ENCODE measurements at places on chromosomes 1 and 21. TPM values are rescaled to one million over a fixed set of nuclear protein-coding genes. Genes with fewer than 3 reads are reported as not detected.

ARV1 gene
- total RNA-seq = 9.7 TPM

MIXL1 gene
- total RNA-seq = not detected

LCA5L gene
- not detected for total RNA-seq

TDRD5 gene
- not detected for total RNA-seq

WNT9A gene
- 0.96 TPM for total RNA-seq

ZBTB8OS gene
- total RNA-seq = 3.0 TPM

KRTAP21-3 gene
- not detected for total RNA-seq

IGSF21 gene
- total RNA-seq = 2.4 TPM

SPRR2B gene
- not detected for total RNA-seq

ADORA3 gene
- 3.6 TPM for total RNA-seq

CAPN8 gene
- not detected for total RNA-seq

KCNN3 gene
- total RNA-seq = 24.6 TPM

SMPDL3B gene
- total RNA-seq = not detected

LRRC38 gene
- total RNA-seq = not detected

FAM163A gene
- not detected for total RNA-seq

MPZ gene
- total RNA-seq = 2.4 TPM

SPATA46 gene
- total RNA-seq = not detected

EFCAB7 gene
- 0.32 TPM for total RNA-seq

OR6K3 gene
- total RNA-seq = not detected

TNFSF18 gene
- not detected for total RNA-seq

GPR25 gene
- total RNA-seq = not detected

PKN2 gene
- 7.3 TPM for total RNA-seq

FOXO6 gene
- 5.7 TPM for total RNA-seq
